Activated CD4-positive, alpha-beta memory T cell treated with anti-CD3 and anti-CD28 coated beads for 36 hours (primary cell): ENCODE measurements at places on chromosomes 11 and 22. TPM values are rescaled to one million over a fixed set of nuclear protein-coding genes. Genes with fewer than 3 reads are reported as not detected.

The MS4A14 gene
- total RNA-seq, result not detected

GRCh38 chr22:31683181-31684105, 21.4 kb upstream of the PISD start:
- no peaks in the 10 kb centered on the region for H3K4me1 ChIP-seq
- DNase-seq, result no peak
- H3K36me3 ChIP-seq, result peaks cover 20% of the 10 kb centered on the region
- H3K27ac ChIP-seq, result peak overlapping the region; percentile 23
- no peaks in the 10 kb centered on the region for H3K27me3 ChIP-seq

The CALCA gene
- not detected for total RNA-seq

The PATL1 gene
- total RNA-seq, result 62.3 TPM

DNA sequence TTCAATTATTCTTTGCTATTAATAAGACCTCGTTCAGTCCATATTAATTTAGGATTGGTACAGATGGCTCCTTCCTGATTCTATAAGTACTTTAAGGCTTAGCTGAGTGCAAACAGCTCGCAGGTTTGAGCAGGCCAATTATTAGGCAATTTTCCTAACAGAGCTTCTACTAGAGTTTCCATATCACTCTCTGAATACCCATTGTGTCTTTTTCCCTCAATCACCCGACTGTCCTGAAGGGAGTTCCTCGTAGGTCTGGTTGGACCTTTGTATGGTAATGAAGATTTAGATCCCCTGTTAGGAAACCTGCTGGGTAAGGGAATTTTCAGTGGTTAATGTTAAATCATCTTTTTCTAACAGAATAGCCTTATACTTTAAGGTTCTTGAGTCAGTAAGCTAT, 61.1 kb downstream of the ARHGAP42 start:
- DNase-seq, result no peak
- H3K36me3 ChIP-seq, result no peaks in the 10 kb centered on the region
- H3K27me3 ChIP-seq, result no peaks in the 10 kb centered on the region
- H3K4me1 ChIP-seq, result no peaks in the 10 kb centered on the region
- H3K4me3 ChIP-seq, result no peak overlapping the region
- H3K27ac ChIP-seq, result no peak overlapping the region

GRCh38 chr22:20425566-20426258, 11.9 kb downstream of the SCARF2 start:
- peaks cover 23% of the 10 kb centered on the region for H3K27me3 ChIP-seq
- no peak for DNase-seq
- peaks cover 9% of the 10 kb centered on the region for H3K4me1 ChIP-seq
- H3K4me3 ChIP-seq, result no peak overlapping the region

DNA sequence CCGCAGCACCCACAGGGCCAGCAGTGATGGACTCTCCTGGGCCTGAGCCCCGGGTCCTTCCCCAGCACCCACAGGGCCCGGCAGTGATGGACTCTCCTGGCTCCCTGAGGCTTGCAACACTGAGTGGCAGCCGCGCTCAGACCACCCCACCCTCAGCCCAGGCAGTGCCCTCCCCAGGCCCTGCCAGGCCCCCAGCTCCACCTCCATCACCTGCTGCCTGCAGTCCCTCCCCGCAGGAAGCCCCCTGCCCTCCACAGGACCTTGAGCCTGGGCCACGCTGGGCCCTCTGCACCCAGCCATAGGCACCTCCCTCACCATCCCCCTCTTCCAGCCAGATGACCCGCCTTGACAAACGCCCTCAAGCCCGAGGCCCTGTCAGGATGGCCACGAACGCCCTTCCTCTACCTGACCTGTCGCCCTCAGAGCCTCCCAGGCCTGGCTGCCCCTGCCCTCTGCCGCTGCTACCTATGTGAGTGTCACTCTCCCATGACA, 11.4 kb downstream of the ALG12 start:
- H3K4me1 ChIP-seq, result no peaks in the 10 kb centered on the region
- H3K36me3 ChIP-seq, result peaks cover 15% of the 10 kb centered on the region
- H3K27ac ChIP-seq, result no peak overlapping the region
- H3K4me3 ChIP-seq, result no peak overlapping the region

DNA sequence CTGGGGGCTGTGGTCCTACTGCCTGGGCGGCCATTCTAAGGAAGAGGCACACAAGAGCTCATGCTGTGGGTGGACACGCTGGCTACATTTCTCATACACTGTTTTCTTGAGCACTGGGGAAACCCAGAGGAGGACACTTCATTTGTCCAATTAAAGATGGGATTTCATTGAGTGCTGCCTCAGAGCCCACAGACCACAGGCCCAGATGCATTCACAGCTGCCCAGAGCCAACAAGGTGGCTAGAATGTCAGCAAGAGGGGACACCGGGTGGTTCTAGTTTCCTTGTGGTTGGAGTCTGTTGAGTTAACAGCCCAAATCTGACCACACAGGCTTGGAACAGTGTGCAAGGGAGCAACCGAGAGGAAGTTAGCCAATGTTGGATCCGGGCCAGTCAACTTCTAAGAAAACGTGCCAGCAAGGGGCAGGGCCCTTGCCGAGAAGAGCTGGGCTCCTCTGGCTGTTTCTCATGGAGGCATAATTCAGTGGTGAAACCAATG, 35.0 kb upstream of the SORL1 start:
- H3K27ac ChIP-seq, result peak overlapping the region; percentile 85
- H3K36me3 ChIP-seq, result no peaks in the 10 kb centered on the region
- no peaks in the 10 kb centered on the region for H3K27me3 ChIP-seq
- DNase-seq, result peak; percentile 81

DNA sequence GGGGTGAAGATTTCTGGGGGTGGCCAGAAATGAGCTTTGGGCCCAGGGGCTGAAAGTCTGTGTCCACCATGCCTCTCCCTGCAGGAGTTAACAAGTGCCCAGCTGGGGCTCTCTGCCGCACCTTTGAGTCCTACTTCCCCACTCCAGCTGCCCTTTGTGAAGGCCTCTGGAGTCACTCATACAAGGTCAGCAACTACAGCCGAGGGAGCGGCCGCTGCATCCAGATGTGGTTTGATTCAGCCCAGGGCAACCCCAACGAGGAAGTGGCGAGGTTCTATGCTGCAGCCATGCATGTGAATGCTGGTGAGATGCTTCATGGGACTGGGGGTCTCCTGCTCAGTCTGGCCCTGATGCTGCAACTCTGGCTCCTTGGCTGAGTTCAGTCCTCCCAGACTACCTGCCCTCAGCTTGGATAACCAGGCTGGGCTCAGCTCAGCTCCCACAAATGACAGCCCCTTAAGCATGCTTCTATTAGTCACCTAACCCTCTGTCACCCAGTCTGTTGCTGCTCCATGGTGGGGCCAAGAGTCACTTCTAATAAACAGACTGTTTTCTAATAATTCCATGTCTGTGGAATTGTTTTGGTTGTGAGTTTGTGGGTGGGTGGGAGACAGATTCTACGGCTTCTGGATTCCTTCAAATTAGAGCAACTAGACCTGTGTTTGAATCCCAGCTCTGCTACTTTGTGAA, 3.0 kb upstream of the INPPL1 start:
- peaks cover 5% of the 10 kb centered on the region for H3K36me3 ChIP-seq
- H3K27ac ChIP-seq, result no peak overlapping the region
- H3K27me3 ChIP-seq, result peaks cover 7% of the 10 kb centered on the region
- no peak for DNase-seq
- no peak overlapping the region for H3K4me3 ChIP-seq

DNA sequence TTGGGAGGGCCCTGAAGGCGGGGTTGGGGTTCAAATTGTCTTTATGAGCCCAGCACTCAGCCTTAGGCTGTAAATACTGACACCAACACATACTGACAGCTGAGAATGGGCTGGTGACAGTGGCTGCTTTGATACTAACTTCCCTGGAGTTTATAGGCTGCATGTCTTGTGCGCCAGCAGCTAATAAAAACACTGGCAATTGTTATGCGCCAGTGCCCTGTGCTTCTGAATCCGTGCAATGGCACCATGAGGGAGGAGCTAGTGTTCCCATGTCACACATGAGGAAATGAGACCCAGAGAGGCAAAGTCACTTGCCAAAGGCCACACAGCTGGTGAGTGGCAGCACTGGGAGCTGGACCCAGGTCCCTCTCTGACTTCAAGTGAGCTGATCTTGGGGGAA, 23.8 kb downstream of the SHISAL1 start:
- no peak overlapping the region for H3K4me3 ChIP-seq
- no peaks in the 10 kb centered on the region for H3K4me1 ChIP-seq
- peaks cover 12% of the 10 kb centered on the region for H3K27me3 ChIP-seq
- H3K36me3 ChIP-seq, result no peaks in the 10 kb centered on the region
- DNase-seq, result no peak

The NXPE4 gene
- total RNA-seq, result not detected

- H3K4me1 ChIP-seq, result peaks cover 17% of the 10 kb centered on the region
- H3K4me3 ChIP-seq, result peak overlapping the region; percentile 75
- H3K27ac ChIP-seq, result no peak overlapping the region
- no peak for DNase-seq
Observed at GRCh38 chr11:43943372-43943930, 1.0 kb downstream of the C11orf96 start.

DNA sequence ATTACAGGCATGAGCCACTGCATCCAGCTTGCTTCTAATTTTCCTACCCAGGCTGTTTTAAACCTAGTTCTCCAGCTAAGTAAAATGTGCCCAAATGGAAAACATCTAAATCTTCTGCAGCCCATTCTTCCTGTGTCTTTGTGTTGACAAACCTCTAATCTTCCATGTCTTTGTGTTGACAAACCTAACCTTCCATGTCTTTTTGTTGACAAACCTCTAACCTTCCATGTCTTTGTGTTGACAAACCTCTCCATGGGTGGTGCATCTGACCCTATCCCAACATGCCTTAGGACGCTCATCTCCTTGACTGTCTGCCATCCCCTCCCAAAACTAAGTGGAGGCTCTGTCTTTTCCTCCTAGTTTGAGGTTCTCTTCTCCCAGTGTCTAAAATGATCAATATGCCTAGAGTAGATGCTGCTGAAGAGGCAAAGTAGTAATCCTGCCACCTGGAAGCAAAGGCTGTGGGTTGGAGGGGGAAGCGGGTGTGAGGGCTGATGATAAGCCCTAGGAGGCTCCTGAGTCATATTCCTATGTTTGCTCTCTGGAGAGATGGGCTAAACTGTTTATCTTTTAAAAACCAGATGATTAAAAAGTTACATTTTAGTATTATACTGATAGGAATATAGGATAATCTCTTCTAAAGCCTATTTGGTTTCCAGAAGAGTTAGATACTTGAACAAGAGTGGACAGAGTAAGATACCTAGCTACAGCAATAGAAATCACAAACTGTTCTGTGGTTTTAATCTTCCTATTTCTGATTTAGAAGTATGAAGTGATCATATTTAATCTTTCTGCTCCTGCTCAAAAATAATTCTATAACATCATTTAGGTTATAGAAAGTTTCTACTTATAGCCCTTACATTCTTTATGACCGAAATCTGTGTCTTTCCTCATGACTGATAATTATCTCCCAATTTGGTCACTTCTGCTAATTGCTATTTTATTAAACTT, 7.9 kb downstream of the FEN1 start:
- no peaks in the 10 kb centered on the region for H3K27me3 ChIP-seq
- H3K36me3 ChIP-seq, result peaks cover 48% of the 10 kb centered on the region
- peaks cover 13% of the 10 kb centered on the region for H3K4me1 ChIP-seq
- no peak overlapping the region for H3K4me3 ChIP-seq
- H3K27ac ChIP-seq, result no peak overlapping the region
- DNase-seq, result no peak

DNA sequence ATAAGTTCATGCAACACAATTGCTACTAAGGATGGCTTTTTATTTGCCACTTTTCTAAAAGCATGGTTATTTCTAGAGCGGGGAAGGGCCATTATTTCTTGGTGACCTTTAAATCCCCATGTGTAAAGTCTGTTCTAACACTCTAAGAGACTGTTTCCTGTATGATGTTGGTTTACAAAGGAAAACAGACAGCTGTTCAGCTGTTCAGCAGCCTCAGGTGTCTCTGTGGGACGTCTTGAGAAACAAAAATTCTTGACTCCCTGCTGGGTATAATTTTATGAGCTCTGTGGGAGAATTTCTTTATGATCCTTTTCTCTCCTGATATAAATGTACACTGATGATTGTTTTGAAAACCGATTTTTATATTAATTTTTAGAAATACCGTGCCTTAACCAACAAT, 13.9 kb downstream of the MUC15 start:
- no peaks in the 10 kb centered on the region for H3K27me3 ChIP-seq
- H3K27ac ChIP-seq, result no peak overlapping the region
- DNase-seq, result no peak
- no peaks in the 10 kb centered on the region for H3K4me1 ChIP-seq

- no peak overlapping the region for H3K4me3 ChIP-seq
- no peaks in the 10 kb centered on the region for H3K36me3 ChIP-seq
- H3K27ac ChIP-seq, result no peak overlapping the region
Observed at GRCh38 chr22:32877196-32877595, 75.7 kb downstream of the TIMP3 start.

The LRFN4 gene
- total RNA-seq, result 29.8 TPM

GRCh38 chr22:50260434-50260800, 1.1 kb downstream of the MAPK12 start:
- H3K4me1 ChIP-seq, result peaks cover 5% of the 10 kb centered on the region
- peak overlapping the region; percentile 35 for H3K4me3 ChIP-seq
- H3K27me3 ChIP-seq, result peaks cover 19% of the 10 kb centered on the region
- no peak for DNase-seq
- H3K36me3 ChIP-seq, result no peaks in the 10 kb centered on the region

DNA sequence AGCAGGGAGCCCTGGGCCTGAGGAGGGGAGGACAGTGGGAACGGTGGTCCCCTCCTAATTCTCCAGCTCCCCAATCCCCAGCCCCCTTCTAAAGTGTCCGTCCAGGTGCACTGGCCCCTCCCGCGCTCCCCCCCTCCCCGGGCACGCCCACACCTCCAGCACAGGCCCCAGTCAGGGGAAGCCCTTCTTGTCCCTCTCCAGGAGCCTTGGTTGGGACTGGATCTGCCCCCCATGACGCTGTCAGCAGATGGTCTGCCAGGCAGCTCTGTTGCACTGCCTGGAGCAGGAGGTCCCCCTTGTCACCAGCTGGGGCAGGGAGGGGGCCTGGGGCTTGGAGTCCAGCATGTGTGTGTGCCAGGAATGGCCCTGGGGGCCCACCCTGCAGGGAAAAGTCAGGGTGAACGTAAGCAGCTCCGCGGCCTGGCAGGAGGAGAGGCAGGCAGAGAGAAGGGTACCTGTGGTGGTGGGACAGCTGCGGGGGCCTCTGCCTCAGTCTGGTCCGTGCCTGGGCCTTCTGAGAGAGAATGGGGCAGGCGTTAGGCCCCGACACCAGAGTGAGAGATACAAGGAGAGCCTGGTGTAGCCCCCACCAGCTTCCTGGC, 1.6 kb downstream of the IRF7 start:
- peaks cover 29% of the 10 kb centered on the region for H3K36me3 ChIP-seq
- H3K27me3 ChIP-seq, result no peaks in the 10 kb centered on the region
- peaks cover 17% of the 10 kb centered on the region for H3K4me1 ChIP-seq
- H3K27ac ChIP-seq, result peak overlapping the region; percentile 84
- DNase-seq, result peak; percentile 28

DNA sequence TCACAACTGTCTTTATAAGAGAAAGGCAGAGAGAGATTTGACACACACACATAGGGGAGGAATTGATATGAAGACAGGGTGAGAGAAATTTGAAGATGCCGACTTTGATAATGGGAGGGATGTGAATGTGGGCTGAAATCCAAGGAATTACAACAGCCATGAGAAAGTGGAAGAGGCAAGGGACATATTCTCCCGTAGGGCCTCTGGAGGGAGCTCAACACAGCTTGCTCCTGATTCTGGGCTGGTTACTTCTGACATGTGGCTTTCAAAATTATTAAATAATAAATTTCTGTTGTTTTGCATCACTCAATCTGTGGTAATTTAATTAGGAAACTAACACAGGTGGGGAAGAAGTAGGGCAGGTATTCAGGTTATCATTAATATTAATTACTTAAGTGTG, 282.9 kb downstream of the LUZP2 start:
- no peaks in the 10 kb centered on the region for H3K27me3 ChIP-seq
- H3K36me3 ChIP-seq, result no peaks in the 10 kb centered on the region
- H3K27ac ChIP-seq, result no peak overlapping the region
- no peaks in the 10 kb centered on the region for H3K4me1 ChIP-seq
- H3K4me3 ChIP-seq, result no peak overlapping the region

The PHETA2 gene
- total RNA-seq, result 2.7 TPM

The NTM gene
- total RNA-seq, result not detected
